ENCODE measurements at places on chromosomes 4 and X. TPM values are rescaled to one million over a fixed set of nuclear protein-coding genes. Genes with fewer than 3 reads are reported as not detected.

- no peaks in the 10 kb centered on the region for H3K4me1 ChIP-seq
- H3K4me3 ChIP-seq: no peak overlapping the region
- H3K36me3 ChIP-seq: no peaks in the 10 kb centered on the region
- no peaks in the 10 kb centered on the region for H3K27me3 ChIP-seq
Measured at GRCh38 chr4:35604724-35605123, 639.6 kb downstream of the ARAP2 start.

- DNase-seq: peak; percentile 67
- peak overlapping the region; percentile 48 for H3K4me3 ChIP-seq
- peak overlapping the region; percentile 75 for H3K27ac ChIP-seq
- peaks cover 49% of the 10 kb centered on the region for H3K36me3 ChIP-seq
- no peaks in the 10 kb centered on the region for H3K27me3 ChIP-seq
- peaks cover 76% of the 10 kb centered on the region for H3K4me1 ChIP-seq
Measured at GRCh38 chr4:71004281-71004851, 10.9 kb downstream of the DCK start.

GRCh38 chr4:148333265-148333664 lies 108.9 kb downstream of the NR3C2 start:
- H3K36me3 ChIP-seq: peaks cover 10% of the 10 kb centered on the region
- H3K27ac ChIP-seq: no peak overlapping the region
- DNase-seq: no peak
- peaks cover 19% of the 10 kb centered on the region for H3K4me1 ChIP-seq
- no peak overlapping the region for H3K4me3 ChIP-seq

Gene CT45A2
- not detected for total RNA-seq

GRCh38 chrX:150293311-150294013 lies 69.7 kb upstream of the MAMLD1 start:
- DNase-seq: no peak
- H3K27ac ChIP-seq: no peak overlapping the region
- H3K4me3 ChIP-seq: no peak overlapping the region

GRCh38 chr4:53233114-53233795 lies 132.6 kb downstream of the SCFD2 start:
- peaks cover 15% of the 10 kb centered on the region for H3K36me3 ChIP-seq
- no peak for DNase-seq
- no peaks in the 10 kb centered on the region for H3K27me3 ChIP-seq
- H3K4me3 ChIP-seq: no peak overlapping the region
- no peak overlapping the region for H3K27ac ChIP-seq

GRCh38 chr4:185394568-185395237 lies 1.0 kb downstream of the LRP2BP start:
- peak overlapping the region; percentile 81 for H3K4me3 ChIP-seq
- no peak for DNase-seq
- peaks cover 26% of the 10 kb centered on the region for H3K4me1 ChIP-seq
- H3K27ac ChIP-seq: peak overlapping the region; percentile 88
- H3K27me3 ChIP-seq: no peaks in the 10 kb centered on the region

DNA sequence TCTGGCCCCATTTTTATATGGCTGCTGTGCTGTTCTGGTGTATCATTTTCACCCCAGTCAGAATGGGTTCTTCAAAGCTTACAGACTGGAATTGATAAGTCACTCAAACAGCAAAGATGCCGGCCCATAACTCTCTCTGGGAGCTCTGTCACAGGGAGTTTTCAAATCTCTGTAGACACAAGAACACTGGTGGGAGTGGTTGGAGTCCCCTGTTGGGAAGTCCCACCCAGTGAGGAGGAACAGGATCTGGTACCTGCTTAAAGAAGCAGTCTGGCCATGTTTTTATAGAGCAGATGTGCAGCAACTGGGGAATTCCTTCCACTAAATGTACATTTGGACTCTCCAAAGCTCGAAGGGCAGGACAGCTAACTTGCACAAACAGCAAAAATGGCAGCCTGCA lies 69.3 kb upstream of the UGT2B7 start:
- H3K4me1 ChIP-seq: no peaks in the 10 kb centered on the region
- DNase-seq: no peak
- no peaks in the 10 kb centered on the region for H3K27me3 ChIP-seq

Gene SOX3
- not detected for total RNA-seq

GRCh38 chrX:43349363-43349762 lies 306.7 kb upstream of the MAOA start:
- H3K27ac ChIP-seq: no peak overlapping the region
- peaks cover 2% of the 10 kb centered on the region for H3K36me3 ChIP-seq
- H3K4me1 ChIP-seq: peaks cover 7% of the 10 kb centered on the region
- H3K27me3 ChIP-seq: no peaks in the 10 kb centered on the region
- H3K4me3 ChIP-seq: no peak overlapping the region
- peak; percentile 3 for DNase-seq

Gene PPAT
- total RNA-seq: 68.9 TPM

GRCh38 chrX:1778817-1779216 lies 164.0 kb downstream of the ASMT start:
- peaks cover 8% of the 10 kb centered on the region for H3K36me3 ChIP-seq
- H3K4me3 ChIP-seq: no peak overlapping the region
- H3K4me1 ChIP-seq: no peaks in the 10 kb centered on the region
- DNase-seq: no peak
- H3K27ac ChIP-seq: no peak overlapping the region

Gene HS3ST1
- 0.04 TPM for total RNA-seq

- peaks cover 7% of the 10 kb centered on the region for H3K4me1 ChIP-seq
- no peaks in the 10 kb centered on the region for H3K36me3 ChIP-seq
- peaks cover 7% of the 10 kb centered on the region for H3K27me3 ChIP-seq
- no peak for DNase-seq
Measured at GRCh38 chrX:68440940-68441339, 7.6 kb upstream of the OPHN1 start.

DNA sequence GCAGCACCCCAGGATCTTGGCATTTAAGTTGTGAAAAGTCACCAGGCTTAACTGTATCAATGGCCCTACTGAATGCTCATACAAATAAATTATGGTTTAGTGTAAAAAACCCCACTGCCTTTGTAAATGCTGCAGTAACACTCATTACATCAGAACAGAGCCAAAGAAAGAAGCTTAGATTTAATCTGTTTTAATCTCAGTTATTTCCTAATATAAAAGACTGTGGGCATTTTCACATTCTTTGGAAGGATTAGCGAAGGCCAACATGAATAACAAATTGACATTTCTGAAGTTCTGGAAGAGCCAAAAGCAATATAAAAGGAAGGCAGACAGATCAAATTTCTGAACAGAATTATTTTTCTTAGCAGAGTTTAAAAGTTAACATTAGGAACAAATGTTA lies 140.0 kb upstream of the HCCS start:
- no peak overlapping the region for H3K4me3 ChIP-seq
- no peaks in the 10 kb centered on the region for H3K27me3 ChIP-seq
- H3K36me3 ChIP-seq: no peaks in the 10 kb centered on the region

DNA sequence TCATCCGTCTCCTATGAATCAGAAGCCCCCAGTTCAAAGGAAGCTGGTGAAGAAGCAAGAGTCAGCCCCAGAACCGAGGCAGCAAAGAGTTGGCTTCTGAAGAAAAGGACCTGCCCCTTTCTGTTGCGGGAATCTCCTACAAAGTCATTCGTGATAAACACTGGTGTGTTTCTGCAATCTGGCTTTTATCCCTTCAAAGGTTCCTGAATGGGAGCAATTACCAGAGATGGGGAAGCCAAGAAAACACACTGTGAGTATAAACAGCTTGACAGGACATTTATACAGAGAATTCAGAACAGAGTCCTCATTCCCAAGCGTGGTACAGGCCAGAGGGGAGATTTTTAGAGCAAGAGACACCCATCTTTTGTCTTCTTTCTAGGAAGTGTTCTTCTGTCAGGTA lies 226.8 kb upstream of the LNX1 start:
- H3K4me3 ChIP-seq: no peak overlapping the region
- peaks cover 4% of the 10 kb centered on the region for H3K27me3 ChIP-seq
- H3K36me3 ChIP-seq: no peaks in the 10 kb centered on the region
- no peak overlapping the region for H3K27ac ChIP-seq
- no peak for DNase-seq

GRCh38 chrX:139382529-139382928 lies 148.0 kb upstream of the F9 start:
- no peaks in the 10 kb centered on the region for H3K4me1 ChIP-seq
- H3K4me3 ChIP-seq: no peak overlapping the region
- no peaks in the 10 kb centered on the region for H3K36me3 ChIP-seq
- H3K27me3 ChIP-seq: peaks cover 4% of the 10 kb centered on the region

Gene ABLIM2
- 0.41 TPM for total RNA-seq

Gene SLC16A2
- 0.60 TPM for total RNA-seq

GRCh38 chr4:63921561-63921960 lies 487.7 kb downstream of the TECRL start:
- DNase-seq: no peak
- no peak overlapping the region for H3K4me3 ChIP-seq
- no peaks in the 10 kb centered on the region for H3K36me3 ChIP-seq

Gene TEC
- total RNA-seq: 3.4 TPM

Gene LDOC1
- 1.9 TPM for total RNA-seq

Gene KIF4A
- total RNA-seq: 23.9 TPM

DNA sequence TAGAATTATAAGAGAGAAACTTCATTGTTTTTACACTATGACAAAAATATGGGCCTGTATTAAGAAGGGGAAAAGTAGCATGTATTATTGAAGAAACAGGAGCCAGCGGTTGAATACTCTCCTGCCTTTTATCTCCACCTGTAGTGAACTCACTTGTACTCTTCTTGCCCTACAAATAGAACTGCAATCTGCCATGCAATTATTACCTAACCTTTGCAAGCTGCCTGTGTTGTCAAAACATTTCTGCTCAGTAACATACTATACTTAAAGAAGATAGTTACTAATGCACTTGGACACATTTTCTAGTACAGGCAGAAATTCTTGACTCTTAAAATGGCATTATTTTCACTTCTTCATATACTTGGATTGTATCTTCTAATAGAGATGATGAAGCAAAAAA lies 818.4 kb upstream of the GRID2 start:
- DNase-seq: no peak
- H3K27ac ChIP-seq: no peak overlapping the region
- H3K4me3 ChIP-seq: no peak overlapping the region
- H3K4me1 ChIP-seq: no peaks in the 10 kb centered on the region

GRCh38 chr4:9963328-9963727 lies 58.0 kb downstream of the SLC2A9 start:
- no peak for DNase-seq
- H3K27ac ChIP-seq: no peak overlapping the region
- H3K27me3 ChIP-seq: no peaks in the 10 kb centered on the region
- peaks cover 3% of the 10 kb centered on the region for H3K36me3 ChIP-seq
- no peaks in the 10 kb centered on the region for H3K4me1 ChIP-seq
- H3K4me3 ChIP-seq: no peak overlapping the region

GRCh38 chr4:3311095-3311372 lies 18.2 kb downstream of the RGS12 start:
- DNase-seq: no peak
- peaks cover 8% of the 10 kb centered on the region for H3K27me3 ChIP-seq
- peaks cover 2% of the 10 kb centered on the region for H3K4me1 ChIP-seq

DNA sequence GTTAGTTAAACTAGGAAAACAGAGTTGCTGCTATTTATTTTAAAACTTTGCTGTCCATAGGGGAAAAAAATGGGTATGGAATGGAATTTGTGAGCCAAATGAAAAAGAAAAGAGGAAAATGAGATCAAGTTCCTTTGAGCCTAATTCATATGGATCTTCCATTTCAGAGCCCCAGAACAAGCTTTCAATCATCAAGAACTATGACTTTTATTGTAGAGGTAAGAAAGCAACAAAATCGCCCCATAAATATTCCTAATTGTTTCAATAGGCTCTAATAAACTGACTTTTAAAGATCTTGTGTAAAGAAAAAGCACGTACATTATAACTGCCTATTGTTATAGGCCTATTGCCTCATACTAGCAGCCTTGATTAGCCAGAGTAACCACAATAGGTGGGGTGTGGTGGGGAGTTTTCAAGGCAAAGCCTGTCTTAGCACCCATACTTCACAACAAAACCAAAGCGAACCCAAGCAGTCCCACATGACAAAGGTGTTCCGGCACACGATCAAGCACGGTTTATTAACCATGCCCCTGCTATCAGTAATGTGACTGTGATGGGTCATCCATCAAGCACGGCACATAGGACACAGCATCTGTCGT lies 44.4 kb downstream of the RBM47 start:
- no peaks in the 10 kb centered on the region for H3K36me3 ChIP-seq
- no peak for DNase-seq
- H3K27ac ChIP-seq: no peak overlapping the region
- H3K4me1 ChIP-seq: no peaks in the 10 kb centered on the region

Gene GLRA3
- total RNA-seq: not detected

DNA sequence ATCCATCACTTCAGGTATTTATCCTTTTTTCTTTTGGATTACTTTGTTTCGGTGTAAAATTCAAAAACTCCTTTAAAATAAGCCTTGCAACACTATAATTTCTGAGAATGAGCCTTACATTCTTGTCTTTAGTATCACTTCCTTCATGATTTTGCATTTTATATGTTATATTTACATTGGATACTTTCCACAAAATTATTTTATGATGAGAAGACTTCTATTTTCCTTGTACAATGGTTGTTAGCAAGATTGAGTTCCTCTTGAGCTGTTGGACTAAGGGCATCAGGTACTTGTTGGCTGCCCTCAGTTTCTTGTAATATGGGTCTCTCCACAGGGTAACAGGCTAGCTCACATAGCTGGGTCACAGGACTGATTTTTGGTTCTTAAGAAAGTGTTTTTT lies 22.7 kb upstream of the HPGDS start:
- no peak overlapping the region for H3K4me3 ChIP-seq
- H3K36me3 ChIP-seq: no peaks in the 10 kb centered on the region
- DNase-seq: no peak

- H3K4me3 ChIP-seq: no peak overlapping the region
- DNase-seq: no peak
- no peaks in the 10 kb centered on the region for H3K27me3 ChIP-seq
Measured at GRCh38 chr4:158032733-158033415, 140.0 kb downstream of the GASK1B start.

Gene CLDN22
- total RNA-seq: not detected

DNA sequence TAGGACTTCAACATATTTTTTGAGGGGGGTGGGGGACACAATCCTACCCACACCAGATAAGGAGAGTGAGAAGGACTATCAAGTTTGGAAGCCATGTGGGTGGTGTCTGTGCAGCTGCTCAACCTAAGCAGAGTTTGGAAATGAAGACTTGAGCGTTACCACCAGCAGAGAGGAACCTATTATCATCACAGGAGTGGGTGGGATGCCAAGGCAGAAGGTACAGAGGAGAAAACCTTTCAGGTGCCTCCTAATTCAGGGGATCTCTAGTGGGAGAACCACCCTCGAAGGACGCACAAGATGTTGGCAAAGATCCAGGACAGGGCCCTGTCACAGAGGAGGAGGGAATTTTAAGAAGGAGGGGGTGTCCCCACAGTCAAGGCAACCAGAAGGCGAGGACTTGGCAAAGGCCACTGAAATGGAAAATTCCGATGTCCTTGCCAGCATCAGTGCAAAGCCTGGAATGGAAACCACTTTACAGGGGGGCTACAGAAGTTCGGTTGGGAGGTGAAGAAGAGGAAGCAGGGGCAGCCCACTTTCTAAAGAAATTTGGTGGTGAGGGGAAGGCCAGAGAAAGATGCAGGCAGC lies 8.4 kb upstream of the GPM6B start:
- DNase-seq: no peak
- no peaks in the 10 kb centered on the region for H3K36me3 ChIP-seq
- no peaks in the 10 kb centered on the region for H3K4me1 ChIP-seq
- no peak overlapping the region for H3K4me3 ChIP-seq
